ENCODE measurements at places on chromosomes 7 and 10.

GRCh38 chr7:50665403-50666123 is 100.4 kb upstream of the DDC start:
- peak overlapping the region; percentile 82 for H3K4me3 ChIP-seq
- no peak for ATAC-seq
- no peaks in the 10 kb centered on the region for H3K36me3 ChIP-seq
- peak overlapping the region; percentile 58 for H3K27ac ChIP-seq
- peaks cover 5% of the 10 kb centered on the region for H3K27me3 ChIP-seq
- H3K4me1 ChIP-seq, result peaks cover 26% of the 10 kb centered on the region

GRCh38 chr10:90741926-90742565 is 115.8 kb downstream of the HTR7 start:
- no peak for ATAC-seq
- no peaks in the 10 kb centered on the region for H3K36me3 ChIP-seq
- no peak overlapping the region for H3K27ac ChIP-seq
- H3K27me3 ChIP-seq, result peaks cover 28% of the 10 kb centered on the region

- H3K27me3 ChIP-seq, result peaks cover 4% of the 10 kb centered on the region
- no peak for ATAC-seq
- no peak overlapping the region for H3K4me3 ChIP-seq
- H3K36me3 ChIP-seq, result no peaks in the 10 kb centered on the region
- no peaks in the 10 kb centered on the region for H3K4me1 ChIP-seq
Observed at GRCh38 chr7:116380025-116380424, 119.5 kb upstream of the CAV2 start.

GRCh38 chr7:119937745-119938144 is 335.2 kb upstream of the KCND2 start:
- H3K27ac ChIP-seq, result no peak overlapping the region
- no peak overlapping the region for H3K4me3 ChIP-seq
- no peak for ATAC-seq

DNA sequence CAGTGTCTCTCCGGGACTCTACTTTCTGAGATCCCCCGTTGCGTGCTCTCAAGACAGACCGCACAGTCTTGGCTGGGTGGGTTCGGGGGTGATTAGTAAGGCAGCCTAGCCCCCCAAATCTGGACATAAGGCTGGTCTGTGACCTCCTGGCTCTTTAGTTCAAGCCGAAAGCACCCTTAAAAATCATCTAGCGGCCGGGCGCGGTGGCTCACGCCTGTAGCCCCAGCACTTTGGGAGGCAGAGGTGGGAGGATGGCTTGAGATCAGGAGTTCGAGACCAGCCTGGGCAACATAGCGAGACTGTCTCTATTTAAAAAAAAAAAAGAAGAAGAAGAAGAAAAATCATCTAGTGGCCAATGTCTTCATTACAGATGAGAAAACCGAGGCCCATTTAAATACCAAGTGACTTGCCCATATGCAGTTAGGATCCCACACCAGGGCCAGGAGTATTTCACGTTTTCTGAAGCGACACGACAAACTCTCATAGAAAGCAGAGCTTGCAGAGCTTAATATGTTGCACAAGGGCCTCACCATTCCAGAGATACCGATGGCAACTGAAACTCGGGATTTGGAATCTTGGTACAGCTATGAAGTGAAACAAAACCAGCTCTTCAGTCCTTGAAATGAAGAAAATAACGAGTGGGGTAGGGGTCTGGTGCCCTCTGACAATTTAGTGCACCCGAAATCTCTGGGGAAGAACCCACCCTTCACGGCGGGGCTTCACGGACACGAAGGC is 703 bp upstream of the HILPDA start:
- H3K4me1 ChIP-seq, result peaks cover 52% of the 10 kb centered on the region
- peaks cover 81% of the 10 kb centered on the region for H3K36me3 ChIP-seq
- H3K4me3 ChIP-seq, result peak overlapping the region; percentile 94
- ATAC-seq, result no peak
- H3K27ac ChIP-seq, result peak overlapping the region; percentile 86

DNA sequence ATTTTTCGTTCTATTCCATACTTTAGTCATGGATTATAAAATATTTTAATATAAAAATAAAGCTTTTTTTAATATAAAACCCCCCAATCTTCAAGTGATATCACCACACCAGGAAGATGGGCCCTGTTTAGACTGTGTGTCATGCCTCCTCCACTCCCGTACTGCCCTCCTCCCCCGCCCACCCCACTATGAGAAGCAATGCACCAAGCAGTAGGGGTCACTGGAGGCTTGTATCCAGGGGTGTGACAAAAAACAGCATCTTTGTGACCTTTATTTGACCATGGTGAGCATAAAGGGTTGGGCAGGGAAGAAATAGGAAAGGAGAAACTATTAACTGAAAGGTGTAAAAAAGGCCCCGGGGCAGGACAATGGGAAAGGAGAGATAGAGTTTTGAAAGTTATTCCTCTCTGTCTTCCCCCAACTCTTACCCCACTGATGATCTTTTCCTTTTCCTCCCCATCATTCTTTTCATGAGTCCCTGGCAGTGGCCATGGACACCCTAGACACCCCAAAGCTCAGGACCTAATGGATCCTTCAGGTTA is 3.5 kb downstream of the PITX3 start:
- H3K4me1 ChIP-seq, result peaks cover 7% of the 10 kb centered on the region
- H3K27ac ChIP-seq, result no peak overlapping the region
- no peak for ATAC-seq
- H3K27me3 ChIP-seq, result peaks cover 19% of the 10 kb centered on the region
- H3K36me3 ChIP-seq, result no peaks in the 10 kb centered on the region
- no peak overlapping the region for H3K4me3 ChIP-seq

DNA sequence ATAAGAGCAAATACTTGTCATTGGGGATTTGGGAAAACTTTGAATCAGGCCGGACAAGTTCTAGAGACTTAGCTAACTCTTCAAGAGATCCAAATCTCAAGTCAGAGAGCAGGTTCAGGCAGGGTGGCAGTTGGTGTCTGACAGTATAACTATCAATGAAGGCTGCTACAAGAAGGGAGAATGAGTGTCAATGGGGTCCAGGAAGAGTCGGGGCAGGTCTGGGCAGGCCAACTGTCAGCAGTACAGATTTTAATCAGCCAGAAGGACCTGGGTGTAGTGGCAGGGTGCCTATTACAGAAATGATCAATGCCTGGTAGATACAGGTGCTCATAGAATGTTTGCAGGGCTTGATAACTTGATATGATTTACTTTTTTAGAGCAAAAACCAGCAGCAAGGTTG is 751.1 kb downstream of the GRM8 start:
- no peaks in the 10 kb centered on the region for H3K27me3 ChIP-seq
- no peak for ATAC-seq
- no peak overlapping the region for H3K4me3 ChIP-seq
- no peaks in the 10 kb centered on the region for H3K4me1 ChIP-seq
- no peak overlapping the region for H3K27ac ChIP-seq
- H3K36me3 ChIP-seq, result no peaks in the 10 kb centered on the region

GRCh38 chr10:94193466-94193924 is 169.2 kb downstream of the NOC3L start:
- H3K4me3 ChIP-seq, result no peak overlapping the region
- no peaks in the 10 kb centered on the region for H3K36me3 ChIP-seq
- peaks cover 23% of the 10 kb centered on the region for H3K27me3 ChIP-seq
- H3K4me1 ChIP-seq, result no peaks in the 10 kb centered on the region
- no peak for ATAC-seq

DNA sequence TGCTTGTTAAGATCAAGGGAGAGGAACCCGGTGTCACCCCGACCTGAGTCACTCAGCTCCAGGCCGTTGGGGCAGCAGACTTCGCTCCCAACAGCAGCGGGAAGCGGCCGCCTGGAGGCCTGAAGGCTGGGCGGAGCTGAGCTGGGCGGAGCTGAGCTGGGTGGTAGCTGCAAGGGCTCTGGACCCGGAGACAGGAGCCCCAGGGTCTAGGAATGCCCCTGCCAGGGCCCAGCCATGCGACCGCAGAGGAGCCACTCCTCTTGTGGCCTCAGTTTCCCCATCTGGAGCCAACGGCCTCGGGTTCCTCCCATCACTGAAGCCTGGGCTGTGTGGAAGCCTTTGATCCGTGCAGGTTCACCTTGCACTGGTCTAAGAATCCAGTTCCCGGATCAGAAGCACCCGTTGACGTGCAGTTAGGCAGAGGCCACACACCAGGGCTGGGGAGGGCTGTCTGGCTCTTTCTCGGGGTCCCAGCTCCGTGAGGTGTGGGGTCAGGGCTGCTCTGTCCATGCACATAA is 21.9 kb upstream of the DPYSL4 start:
- H3K36me3 ChIP-seq, result no peaks in the 10 kb centered on the region
- H3K27ac ChIP-seq, result no peak overlapping the region
- peaks cover 15% of the 10 kb centered on the region for H3K4me1 ChIP-seq
- no peak for ATAC-seq
- no peaks in the 10 kb centered on the region for H3K27me3 ChIP-seq
- H3K4me3 ChIP-seq, result no peak overlapping the region

DNA sequence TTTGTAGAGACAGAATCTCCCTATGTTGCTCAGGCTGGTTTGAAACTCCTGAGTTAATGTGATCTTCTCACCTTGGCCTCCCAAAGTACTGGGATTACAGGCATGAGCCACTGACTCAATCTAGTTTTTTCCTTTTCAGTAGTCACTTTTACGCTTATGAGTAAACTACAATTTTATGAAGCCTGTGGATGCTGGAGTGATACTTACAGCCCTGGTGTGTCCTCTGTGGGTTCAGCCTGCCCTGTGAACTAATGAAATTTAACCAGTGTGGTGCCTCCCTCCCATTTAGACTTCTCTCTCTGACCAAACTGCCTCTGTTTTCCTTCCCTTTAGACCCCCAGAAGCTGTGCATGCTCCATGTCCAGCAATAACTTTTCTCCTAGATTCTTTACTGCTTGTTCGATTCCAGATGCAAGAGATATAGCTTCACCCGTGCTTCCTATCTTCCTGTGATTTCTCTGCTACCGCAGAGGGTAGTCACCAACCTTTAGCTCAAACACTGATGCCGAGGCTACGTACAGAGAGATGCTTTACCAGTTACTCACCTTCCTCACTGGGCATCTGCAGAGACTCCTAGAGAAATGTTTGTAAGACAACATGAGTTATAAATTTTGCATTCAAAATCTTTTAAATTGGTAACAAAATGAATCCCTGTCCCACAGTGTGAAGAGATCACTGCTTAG is 90.8 kb downstream of the KIAA1217 start:
- H3K4me1 ChIP-seq, result no peaks in the 10 kb centered on the region
- H3K36me3 ChIP-seq, result no peaks in the 10 kb centered on the region
- ATAC-seq, result peak; percentile 89
- no peak overlapping the region for H3K4me3 ChIP-seq
- H3K27me3 ChIP-seq, result peaks cover 15% of the 10 kb centered on the region

DNA sequence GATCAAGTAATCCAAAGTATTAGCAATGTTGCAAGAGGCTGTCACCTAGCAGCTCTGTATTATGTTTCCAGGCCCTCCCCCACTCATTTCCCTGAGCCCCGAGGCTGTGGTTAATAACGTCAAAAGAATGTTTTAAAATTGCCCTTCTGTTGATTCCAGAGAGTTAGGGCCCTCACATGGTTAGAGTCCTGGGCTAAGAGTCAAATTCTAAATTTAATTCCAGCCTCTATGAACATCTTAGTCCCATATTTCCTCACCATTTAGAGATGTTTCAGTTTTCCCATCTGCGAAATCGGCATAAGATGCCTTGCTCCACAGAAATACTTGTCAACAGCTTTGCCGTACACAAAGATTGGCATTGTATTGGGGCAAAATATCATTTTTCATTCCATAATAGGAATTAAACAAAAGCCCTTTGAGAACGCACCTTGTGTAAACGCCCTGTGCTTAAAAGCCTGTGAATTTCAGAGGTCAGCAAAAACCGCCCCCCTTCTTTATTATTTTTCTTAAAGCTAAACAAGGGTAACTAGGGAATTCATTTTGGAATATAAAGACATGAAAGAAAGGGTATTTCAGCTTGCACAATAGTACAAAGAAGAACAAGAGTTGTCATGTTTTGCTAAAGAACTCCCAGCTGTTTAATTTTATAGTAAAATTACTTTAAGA is 135.8 kb downstream of the ARID5B start:
- H3K27me3 ChIP-seq, result no peaks in the 10 kb centered on the region
- H3K36me3 ChIP-seq, result peaks cover 39% of the 10 kb centered on the region
- peak overlapping the region; percentile 63 for H3K4me3 ChIP-seq
- peak overlapping the region; percentile 67 for H3K27ac ChIP-seq
- ATAC-seq, result no peak

- no peaks in the 10 kb centered on the region for H3K4me1 ChIP-seq
- no peaks in the 10 kb centered on the region for H3K27me3 ChIP-seq
- ATAC-seq, result no peak
- no peak overlapping the region for H3K4me3 ChIP-seq
- H3K27ac ChIP-seq, result no peak overlapping the region
Observed at GRCh38 chr10:25604591-25604990, 329.4 kb upstream of the MYO3A start.

GRCh38 chr10:132516771-132517725 is 20.5 kb upstream of the INPP5A start:
- peaks cover 6% of the 10 kb centered on the region for H3K27me3 ChIP-seq
- no peaks in the 10 kb centered on the region for H3K36me3 ChIP-seq
- no peak for ATAC-seq
- H3K27ac ChIP-seq, result no peak overlapping the region

- H3K27me3 ChIP-seq, result no peaks in the 10 kb centered on the region
- H3K4me3 ChIP-seq, result no peak overlapping the region
- H3K27ac ChIP-seq, result no peak overlapping the region
- no peaks in the 10 kb centered on the region for H3K4me1 ChIP-seq
Observed at GRCh38 chr7:125391921-125392320, 462.3 kb upstream of the POT1 start.

DNA sequence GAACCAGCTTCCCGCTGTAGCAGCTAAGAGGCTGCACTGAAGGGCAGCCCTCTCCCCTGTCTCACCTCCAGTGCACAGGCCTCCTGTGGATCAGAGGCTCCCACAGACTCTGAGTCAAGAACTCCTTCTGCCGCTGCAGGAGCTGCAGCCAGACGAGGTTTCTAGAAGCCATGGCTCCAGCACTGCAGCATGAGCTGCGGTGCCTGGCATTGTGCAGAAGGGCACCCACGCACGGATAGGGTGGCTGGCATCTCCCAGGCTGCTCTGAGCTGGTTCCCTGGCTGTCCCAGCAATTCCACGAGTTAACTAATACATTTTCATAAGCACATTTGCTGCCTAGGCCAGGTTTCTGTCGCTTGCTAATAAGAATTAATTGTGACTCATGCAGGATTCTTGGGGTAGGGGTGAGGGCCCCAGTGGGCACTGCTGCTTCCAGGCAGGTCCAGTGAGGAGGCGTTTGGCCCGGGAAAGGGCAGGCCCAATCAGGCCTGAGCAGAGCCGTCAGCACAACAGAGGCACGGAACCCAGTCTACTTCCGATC is 594.2 kb downstream of the DNAJB6 start:
- no peak for ATAC-seq
- H3K27ac ChIP-seq, result no peak overlapping the region
- H3K27me3 ChIP-seq, result peaks cover 6% of the 10 kb centered on the region
- peaks cover 17% of the 10 kb centered on the region for H3K4me1 ChIP-seq
- H3K36me3 ChIP-seq, result peaks cover 10% of the 10 kb centered on the region

DNA sequence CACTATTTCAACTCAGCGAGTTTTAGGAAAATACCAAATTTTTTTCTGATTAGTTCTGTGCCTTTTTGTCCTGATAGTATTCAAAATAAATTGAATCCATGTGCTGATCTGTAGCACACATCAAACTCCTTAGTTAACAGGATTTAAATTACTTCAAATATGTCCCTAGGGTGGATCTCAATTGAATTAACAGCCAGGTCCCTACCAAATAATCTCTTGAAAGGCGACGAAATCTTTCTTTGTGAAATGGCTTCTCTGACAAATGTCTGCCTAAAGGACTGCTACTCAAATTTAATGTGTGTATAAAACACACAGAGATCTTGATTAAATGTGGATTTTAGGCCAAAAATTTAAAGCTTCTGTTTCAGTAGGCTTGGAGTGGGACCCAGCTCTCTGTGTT is 989.6 kb upstream of the KCND2 start:
- no peak overlapping the region for H3K27ac ChIP-seq
- no peak for ATAC-seq
- H3K27me3 ChIP-seq, result no peaks in the 10 kb centered on the region
- H3K4me3 ChIP-seq, result no peak overlapping the region

All from activated T-helper 17 cell treated with anti-CD3 and anti-CD28 coated beads, Interleukin-2, amount 50 U/mL, for 72 hours (primary cell).